ENCODE measurements at places on chromosomes 5 and 9.

DNA sequence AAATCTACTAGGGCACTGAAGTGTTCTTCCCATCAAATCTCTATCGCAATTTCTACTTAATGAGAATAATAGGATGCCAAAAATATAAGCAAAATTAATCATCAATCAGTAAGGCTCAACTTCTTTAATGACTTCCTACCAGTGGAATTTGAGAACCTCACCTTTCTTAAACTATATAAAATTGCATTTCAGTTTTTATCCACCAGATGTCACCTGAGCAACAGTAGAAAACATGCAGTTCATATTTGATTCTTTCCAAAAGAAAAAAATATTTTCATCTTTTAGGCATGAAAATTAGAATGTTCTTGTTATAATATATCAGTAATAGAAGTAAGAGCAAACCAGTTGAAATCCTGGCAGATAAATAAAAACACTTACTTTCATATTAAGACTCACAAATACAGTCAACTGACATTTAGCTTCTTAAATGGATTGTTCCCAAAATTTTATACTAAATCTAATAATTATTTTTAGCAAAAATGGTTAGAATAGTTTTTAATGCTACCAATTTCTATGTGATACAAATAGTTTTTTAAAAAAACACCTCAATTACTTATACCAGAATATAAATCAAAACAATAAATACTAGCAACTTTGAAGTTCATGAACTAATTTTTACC, 13.4 kb upstream of the CCDC112 start:
- no peak for DNase-seq

DNA sequence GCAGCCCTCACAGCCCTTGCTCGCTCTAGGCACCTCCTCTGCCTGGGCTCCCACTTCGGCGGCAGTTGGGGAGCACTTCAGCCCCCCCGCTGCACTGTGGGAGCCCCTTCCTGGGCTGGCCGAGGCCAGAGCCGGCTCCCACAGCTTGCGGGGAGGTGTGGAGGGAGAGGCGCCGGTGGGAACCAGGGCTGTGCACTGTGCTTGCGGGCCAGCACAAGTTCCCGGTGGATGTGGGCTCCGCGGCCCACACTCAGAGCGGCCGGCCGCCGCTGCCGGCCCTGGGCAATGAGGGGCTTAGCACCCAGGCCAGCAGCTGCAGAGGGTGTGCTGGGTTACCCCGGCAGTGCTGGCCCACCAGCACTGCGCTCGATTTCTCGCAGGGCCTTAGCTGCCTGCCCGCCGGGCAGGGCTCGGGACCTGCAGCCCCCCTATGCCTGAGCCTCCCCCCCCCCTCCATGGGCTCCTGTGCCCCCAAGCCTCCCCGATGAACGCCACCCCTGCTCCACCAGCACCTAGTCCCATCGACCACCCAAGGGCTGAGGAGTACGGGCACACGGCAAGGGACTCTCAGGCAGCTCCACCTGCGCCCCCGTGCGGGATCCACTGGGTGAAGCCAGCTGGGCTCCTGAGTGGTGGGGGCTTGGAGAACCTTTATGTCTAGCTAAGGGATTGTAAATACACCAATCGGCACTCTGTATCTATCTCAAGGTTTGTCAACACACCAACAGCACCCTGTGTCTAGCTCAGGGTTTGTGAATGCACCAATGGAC, 224.8 kb downstream of the ZNF608 start:
- no peak for DNase-seq

DNA sequence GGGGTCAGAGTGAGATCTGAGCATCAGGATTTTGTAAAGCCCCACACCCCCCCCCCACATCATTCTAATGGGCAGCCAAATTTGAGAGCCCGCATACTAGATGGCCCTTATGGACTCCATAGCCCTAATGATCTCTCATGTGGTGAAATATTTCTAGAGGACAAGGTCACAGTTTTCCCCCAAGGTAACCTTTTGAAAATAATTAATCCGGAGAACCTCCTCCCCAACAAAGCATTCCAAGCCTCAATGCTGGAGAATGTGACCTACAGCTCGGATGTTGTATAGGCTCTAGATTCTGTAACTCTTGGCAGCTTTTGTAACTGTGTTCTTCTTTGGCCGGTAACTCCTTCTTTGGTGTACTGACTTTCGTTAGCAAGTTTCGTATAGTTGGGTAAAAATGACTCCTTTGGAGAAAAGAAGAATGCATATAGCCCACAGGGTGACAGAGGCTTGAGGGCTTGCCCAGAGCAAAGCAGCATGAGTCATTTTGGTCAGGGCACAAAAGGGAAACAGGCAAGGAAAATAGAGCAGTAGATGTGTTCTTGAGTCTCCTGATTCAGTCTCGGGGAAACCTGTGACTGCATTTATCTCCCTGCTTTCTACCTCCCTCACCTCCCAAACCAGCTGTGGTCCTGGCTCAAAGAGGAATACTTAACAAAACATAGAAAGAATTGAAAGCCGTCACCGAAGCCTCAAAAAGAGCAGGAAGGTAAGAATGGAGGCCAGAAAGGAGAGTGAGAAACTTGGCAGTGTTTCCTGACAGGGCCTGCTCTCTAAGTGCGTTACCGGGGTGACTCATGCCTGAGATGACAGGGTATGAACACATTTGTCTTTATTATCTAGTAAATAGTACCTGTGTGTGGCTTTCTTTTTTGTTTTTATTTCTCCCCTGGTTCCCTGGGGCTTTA, 6.6 kb upstream of the XPA start:
- peak; percentile 61 for DNase-seq

GRCh38 chr9:97039514-97039860, 545 bp upstream of the CTSV start:
- no peak for DNase-seq

- no peak for DNase-seq
Observed at GRCh38 chr9:133591985-133592384, 17.2 kb downstream of the FAM163B start.

DNA sequence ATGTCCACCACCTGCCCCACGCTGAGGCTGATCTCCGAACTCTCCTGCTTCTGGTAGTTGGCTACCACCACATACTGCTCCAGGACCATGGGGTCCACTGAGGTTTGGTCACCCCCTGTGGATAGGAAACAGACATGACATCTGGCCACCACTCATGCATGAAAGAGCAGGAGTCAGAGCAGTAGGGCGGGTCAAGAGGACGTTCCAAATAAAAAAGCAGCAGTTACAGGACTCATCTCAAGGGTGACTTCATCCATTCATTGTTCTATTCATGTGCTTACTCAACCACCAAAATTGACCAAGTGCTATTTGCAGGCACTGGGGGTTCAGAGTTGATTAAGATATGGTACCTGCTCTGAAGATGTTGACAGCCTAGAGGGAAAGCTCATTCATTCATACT, 79.2 kb upstream of the UBTD2 start:
- no peak for DNase-seq

DNA sequence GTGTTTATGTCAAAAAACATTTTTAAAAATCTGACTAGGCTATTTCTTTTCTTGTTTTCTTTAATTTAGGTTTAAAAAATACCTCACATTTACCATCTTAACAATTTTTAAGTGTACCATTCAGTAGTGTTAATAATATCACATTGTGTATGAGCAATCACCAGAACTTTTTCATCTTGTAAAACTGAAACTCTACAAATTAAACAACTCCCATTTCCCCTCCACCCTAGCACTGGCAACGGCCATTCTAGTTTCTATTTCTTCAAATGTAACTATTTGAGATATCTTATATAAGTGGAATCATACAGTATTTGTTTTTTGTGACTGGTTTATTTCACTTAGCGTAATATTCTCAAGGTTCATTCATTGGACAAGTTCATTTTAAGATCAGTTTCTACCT, 27.7 kb downstream of the PLCXD3 start:
- no peak for DNase-seq

DNA sequence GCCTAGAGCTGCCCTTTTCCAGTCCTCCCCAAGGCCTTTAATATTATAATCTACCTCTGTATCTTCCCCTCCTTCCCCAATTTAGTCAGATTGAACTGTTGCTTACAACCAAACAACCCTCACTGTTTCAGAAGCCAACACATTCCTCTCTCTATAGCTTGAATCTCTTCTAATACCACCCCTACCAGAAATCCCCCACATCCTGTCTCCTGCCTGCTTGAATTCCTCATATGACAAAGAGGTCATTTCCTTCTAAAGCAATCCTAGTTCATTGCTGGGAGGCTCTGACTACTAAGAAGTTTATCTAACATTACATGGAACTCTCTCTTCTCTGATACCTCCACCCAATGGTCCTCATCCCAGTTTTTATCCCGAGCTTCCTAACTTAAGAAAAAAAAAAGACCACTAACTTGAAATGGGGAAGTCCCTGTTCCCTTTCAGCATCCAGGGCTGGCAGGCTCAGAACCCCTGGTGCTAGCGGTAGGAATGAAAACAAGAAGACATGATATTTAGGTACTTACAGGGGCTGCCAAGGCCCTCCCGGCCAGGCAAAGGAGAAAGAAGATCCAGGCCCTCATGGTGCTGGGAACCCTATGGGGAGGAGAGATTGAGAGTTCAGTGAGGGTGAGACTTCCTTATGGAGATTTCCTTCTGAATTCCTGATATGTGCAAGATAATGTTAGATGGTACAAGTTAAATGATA, 11.0 kb downstream of the SPARC start:
- DNase-seq = no peak

- DNase-seq = no peak
Observed at GRCh38 chr5:178564397-178564796, 25.8 kb downstream of the COL23A1 start.

- DNase-seq = peak; percentile 61
Observed at GRCh38 chr5:149656576-149657182, 73.4 kb upstream of the PPARGC1B start.

- no peak for DNase-seq
Observed at GRCh38 chr5:60916646-60917045, 28.2 kb downstream of the ERCC8 start.

DNA sequence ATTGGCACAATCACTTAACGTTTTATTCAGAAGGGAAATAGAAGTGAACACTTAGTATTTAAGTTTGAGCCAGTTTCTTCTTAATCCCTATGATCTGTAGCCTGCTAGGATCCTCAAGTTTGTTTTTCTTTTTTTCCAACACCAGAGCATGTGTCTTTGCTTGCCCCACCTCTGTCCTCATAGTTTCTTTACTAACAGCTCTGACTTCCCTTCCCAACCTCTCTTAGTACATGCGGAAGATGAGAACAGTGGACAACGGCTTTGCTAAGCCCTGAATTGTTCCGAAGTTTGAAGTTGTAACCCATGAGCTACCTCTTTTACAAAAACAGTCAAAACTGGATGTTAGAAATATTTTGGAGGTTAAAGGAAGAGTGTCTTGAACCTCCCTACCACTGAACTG, 61.7 kb upstream of the TAF11L2 start:
- no peak for DNase-seq

DNA sequence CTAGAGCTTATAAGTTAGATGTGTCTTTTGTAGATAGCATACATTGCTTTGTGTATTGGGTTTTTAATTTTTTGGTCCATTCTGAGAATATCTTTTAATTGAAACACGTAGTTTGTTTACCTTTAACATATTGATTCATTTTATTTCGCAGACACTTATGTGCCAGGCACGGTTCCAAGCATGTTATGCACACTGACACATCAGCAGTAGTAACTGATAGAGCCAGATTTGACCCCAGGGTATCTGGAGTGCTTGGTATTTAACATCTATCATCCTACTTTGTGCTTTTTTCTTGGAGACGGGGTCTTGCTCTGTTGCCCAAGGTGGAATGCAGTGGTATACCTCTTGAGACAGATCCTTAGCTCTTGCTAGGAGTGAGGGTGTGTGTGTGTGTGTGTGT, 71.9 kb downstream of the USP20 start:
- no peak for DNase-seq

DNA sequence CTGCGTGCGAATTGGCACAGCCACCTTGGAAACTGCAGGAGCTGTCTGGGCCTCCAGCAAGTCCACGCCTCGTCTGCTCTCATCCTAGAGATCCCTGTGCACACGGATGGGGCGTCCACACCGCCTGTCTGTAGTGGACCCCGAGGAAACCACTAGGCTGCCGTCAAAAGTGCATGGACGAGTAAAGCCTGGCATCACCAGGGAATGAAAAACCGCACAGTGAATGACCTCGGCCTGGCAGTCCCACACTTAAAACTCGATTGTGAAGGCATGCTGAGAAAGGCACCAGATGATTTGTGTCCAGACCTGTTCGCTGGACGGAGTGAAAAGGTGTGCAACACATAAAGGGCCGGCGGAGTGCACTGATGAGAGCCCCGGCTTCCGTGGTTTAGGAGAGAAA, 50.8 kb downstream of the MRPL36 start:
- no peak for DNase-seq

DNA sequence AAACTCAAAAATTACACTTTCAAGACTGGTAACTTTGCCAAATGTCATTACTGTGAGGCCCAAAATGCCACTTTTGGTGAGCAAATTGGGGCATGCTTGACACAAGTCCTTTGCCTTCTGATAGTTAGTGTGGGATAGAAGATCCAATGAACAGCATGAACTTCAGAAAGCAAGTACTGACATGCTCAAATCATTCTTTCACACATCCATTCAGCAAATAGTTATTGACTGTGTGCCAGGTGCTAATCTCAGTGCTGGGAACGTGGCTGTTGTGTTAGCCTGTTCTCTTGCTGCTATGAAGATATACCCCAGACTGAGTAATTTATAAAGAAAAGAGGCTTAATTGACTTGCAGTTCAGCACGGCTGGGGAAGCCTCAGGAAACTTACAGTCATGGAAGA, 247.0 kb downstream of the CHSY3 start:
- DNase-seq = no peak

DNA sequence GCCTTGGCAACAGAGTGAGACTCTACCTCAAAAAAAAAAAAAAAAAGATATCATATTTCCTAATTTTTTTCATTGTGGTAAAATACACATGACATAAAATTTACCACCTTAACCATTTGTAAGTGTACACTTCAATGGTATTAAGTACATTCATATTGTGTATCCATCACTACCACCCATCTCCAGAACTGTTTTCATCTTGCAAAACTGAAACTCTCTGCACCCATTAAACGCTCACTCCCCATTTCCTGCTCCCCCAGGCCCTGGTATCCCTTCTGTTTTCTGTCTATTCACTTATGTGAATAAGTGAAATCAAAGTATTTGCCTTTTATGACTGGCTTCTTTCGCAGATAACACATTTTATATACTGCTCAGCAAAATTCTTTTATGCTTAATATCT, 12.8 kb downstream of the LRRC8A start:
- no peak for DNase-seq

DNA sequence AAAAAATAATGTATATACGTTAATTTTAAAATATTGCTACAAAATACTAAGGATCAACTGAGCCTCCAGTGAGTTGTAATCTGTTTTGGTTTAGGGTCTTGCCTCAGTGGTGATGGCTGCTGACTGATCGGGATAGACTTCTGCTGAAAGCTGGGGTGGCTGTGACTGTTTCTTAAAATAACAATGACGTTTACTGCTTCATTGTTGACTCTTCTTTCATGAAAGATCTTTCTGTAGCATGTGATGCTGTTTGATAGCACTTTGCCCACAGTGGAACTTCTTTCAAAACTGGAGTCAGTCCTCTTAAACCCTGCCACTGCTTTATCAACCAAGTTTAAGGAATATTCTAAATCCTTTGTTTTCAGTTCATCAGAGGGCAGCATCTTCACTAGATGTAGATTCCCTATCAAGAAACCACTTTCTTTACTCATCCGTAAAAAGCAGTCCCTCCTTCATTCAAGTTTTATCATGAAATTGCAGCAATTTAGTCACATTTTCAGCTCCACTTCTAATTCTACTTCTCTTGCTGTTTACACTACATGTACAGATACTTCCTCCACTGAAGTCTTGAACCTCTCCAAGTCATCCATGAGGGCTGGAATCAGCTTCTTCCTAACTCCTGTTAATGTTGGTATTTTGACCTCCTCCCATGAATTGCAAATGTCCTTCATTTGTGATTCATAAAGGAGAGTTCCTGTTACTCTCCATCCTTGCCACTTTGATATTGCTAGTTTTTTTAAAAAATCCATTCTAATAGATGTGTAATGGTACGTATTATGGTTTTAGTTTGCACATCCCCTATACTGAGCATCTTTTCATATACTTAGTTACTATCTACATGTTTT, 41.5 kb upstream of the PTPDC1 start:
- DNase-seq = no peak
